Stomach (tissue), 19 donors: ENCODE measurements at places on chromosomes 6 and 20. TPM values are rescaled to one million over a fixed set of nuclear protein-coding genes. Genes with fewer than 3 reads are reported as not detected.

Gene ABHD16B
- polyA plus RNA-seq = not detected

Gene ADGRB3
- polyA plus RNA-seq = 0.61 TPM

Gene RIPOR3
- 5.9 TPM for polyA plus RNA-seq

Gene SLC17A2
- polyA plus RNA-seq = not detected

Gene KHDC1L
- polyA plus RNA-seq = not detected

Gene TMX4
- polyA plus RNA-seq = 9.3 TPM

Gene MMP24OS
- polyA plus RNA-seq = 58.3 TPM

Gene DAAM2
- 17.9 TPM for polyA plus RNA-seq

Gene PLAGL2
- 3.1 TPM for polyA plus RNA-seq

Gene VGLL2
- not detected for polyA plus RNA-seq

Gene RFX6
- 2.3 TPM for polyA plus RNA-seq

Gene THEMIS
- polyA plus RNA-seq = 0.46 TPM

Gene ENPP5
- polyA plus RNA-seq = 1.8 TPM

Gene PROKR2
- not detected for polyA plus RNA-seq

Gene PRR18
- polyA plus RNA-seq = not detected

Gene MROH8
- 1.8 TPM for polyA plus RNA-seq

Gene FAM50B
- polyA plus RNA-seq = 11.8 TPM

Gene TINAG
- not detected for polyA plus RNA-seq

Gene C20orf204
- 0.62 TPM for polyA plus RNA-seq

Gene RPS18
- polyA plus RNA-seq = 9,227 TPM

Gene ELOVL5
- 7.2 TPM for polyA plus RNA-seq

Gene CDC5L
- 6.4 TPM for polyA plus RNA-seq

Gene BEND6
- polyA plus RNA-seq = 3.4 TPM

Gene RPS6KA2
- 60.2 TPM for polyA plus RNA-seq

Gene TDP2
- 43.5 TPM for polyA plus RNA-seq

Gene ID4
- polyA plus RNA-seq = 18.8 TPM

Gene SSR1
- polyA plus RNA-seq = 11.6 TPM
